ENCODE measurements at places on chromosomes 4 and X.

GRCh38 chrX:154775419-154776349 is 13.0 kb downstream of the DKC1 start:
- DNase-seq, result no peak

DNA sequence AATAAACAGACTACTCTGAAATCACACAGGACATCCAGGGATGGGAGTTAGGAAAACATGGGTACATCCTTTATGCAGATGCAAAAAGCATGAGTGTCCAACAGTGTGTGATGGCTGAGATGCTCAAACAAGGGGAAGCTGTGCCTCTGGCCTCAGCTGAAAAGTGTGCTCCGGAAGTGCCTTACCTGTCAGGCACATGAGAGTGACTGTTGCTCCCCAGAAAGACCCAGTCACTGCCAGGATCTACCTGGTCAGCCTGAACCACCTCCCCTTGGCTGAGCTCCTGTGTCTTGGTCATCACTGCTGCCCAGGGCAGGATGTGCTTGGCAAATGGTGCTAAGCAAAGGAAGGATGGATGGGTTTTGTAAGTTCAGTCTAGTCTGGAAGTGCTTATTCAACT is 4.0 kb downstream of the PPP2R2C start:
- no peak for DNase-seq

DNA sequence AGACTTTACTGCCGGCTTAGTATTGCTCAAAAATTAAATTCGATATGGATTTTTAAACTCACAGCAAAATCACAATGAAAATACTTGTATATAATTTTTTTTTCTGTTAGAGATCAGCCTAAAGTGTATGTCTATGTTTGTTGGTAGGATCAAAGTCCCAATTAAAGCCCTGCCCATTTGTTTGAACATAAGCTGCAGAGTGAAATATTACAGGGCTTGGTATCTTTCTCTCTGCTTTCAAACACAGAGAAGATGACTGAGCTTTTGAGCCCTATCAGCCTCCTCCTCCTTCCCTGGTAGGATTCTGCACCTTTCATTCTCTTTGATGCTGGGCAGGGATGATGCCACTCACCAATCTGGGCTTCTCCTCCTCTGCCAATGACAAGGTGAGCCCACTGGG is 345.4 kb downstream of the PPP1R2C start:
- no peak for DNase-seq

GRCh38 chrX:51435101-51435500 is 61.3 kb downstream of the NUDT11 start:
- no peak for DNase-seq

GRCh38 chrX:106862972-106863688 is 40.0 kb downstream of the RIPPLY1 start:
- DNase-seq, result no peak

DNA sequence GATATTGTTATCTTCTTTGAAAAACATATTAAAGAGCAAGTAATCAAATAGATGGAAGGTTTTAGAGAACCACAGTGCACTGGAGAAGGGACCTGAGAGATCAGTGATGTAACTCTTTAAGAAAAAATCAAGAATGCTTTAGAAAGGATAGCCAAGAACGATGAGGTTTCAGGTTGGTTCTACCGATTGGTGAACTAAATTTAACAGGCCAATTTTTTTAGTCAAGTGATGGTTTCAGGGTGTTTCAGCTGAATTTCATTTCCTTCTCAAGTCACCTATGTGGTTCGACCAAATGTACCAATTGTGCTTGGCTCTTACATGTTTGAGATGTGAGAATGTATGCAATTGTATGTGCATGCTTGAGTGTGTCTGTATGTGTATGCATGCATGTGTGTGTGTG is 26.5 kb downstream of the HS3ST1 start:
- DNase-seq, result no peak

DNA sequence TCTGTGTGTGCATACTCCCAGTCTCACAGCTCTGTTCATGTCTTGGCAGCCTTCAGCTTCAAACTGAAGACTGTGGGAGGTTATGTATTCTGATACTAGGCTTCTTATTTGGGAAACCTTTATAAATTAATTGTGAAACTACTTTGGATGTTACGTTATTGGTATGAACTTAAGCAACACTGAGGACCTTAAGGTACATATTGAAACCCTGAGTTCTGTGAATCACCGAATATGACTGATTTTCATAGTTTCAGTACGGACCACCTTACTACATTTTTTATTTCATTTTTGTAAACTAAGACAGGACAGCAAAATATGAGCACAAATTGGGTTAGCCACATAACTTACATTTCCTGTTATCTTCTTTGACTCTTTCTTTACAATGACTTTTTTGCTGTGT is 498.4 kb downstream of the PDGFC start:
- no peak for DNase-seq

DNA sequence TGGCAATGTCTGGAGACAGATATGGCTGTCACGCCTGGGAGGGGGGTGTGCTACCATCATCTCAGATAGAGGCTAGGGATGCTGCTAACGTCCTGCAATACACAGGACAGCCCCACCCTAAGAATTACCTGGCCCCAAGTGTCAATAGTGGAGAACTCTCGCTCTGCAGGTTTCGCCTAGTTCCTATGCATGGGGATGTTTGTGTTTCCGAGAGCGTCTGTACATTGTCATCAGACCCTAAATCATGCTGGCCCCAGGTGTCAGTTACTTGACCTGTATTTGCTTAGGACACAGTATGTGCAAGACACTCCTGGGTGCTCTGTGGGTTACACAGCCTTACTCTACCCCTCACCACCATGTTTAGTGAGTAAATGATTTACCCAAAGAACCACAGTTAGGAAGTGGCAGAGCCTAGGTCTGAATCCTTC is 90.8 kb downstream of the AFF1 start:
- peak; percentile 50 for DNase-seq

GRCh38 chr4:129334136-129334535 is 238.2 kb downstream of the C4orf33 start:
- no peak for DNase-seq

All from GM12878 (cell line).